Neural crest cell (in vitro differentiated cells): ENCODE measurements at places on chromosomes 16 and 17.

- no peaks in the 10 kb centered on the region for H3K4me1 ChIP-seq
- peak overlapping the region; percentile 44 for H3K27ac ChIP-seq
- H3K27me3 ChIP-seq = peaks cover 11% of the 10 kb centered on the region
- H3K4me3 ChIP-seq = no peak overlapping the region
- no peak for DNase-seq
These were observed 9.6 kb downstream of the ACE start for GRCh38 chr17:63486317-63487013.

DNA sequence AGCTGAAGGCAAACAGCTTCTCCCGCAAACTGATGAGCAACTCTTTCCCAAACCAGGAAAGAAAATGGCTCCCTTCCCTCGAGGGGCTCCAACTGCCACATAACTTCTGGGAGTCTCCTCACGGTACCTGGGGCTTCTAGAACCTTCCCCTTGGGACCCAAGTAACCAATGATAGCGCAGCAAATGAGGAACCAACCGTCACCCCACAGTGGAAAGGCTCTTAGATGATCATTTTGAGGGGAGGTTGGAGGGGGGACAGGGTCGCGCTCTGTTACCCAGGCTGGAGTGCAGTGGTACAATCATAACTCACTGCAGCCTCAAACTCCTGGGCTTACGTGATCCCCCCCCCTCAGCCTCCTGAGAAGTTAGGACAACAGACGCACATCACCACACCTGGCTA is at the start of gene DNAH17:
DNAH17 (minus strand) TSS at position 101 of the 400 bp plus-strand sequence. CDS start 2,339 bp downstream, outside the sequence.
- H3K4me3 ChIP-seq = no peak within 1 kb of the TSS
- no peaks in the 10 kb centered on the region for H3K36me3 ChIP-seq
- no peak within 1 kb of the TSS for H3K27ac ChIP-seq
- no peaks in the 10 kb centered on the region for H3K27me3 ChIP-seq
- DNase-seq = no peak
- H3K4me1 ChIP-seq = no peaks in the 10 kb centered on the region

GRCh38 chr16:49488740-49489525 is 115.3 kb downstream of the C16orf78 start:
- no peaks in the 10 kb centered on the region for H3K27me3 ChIP-seq
- peaks cover 16% of the 10 kb centered on the region for H3K4me1 ChIP-seq
- no peak overlapping the region for H3K27ac ChIP-seq
- no peak overlapping the region for H3K4me3 ChIP-seq

DNA sequence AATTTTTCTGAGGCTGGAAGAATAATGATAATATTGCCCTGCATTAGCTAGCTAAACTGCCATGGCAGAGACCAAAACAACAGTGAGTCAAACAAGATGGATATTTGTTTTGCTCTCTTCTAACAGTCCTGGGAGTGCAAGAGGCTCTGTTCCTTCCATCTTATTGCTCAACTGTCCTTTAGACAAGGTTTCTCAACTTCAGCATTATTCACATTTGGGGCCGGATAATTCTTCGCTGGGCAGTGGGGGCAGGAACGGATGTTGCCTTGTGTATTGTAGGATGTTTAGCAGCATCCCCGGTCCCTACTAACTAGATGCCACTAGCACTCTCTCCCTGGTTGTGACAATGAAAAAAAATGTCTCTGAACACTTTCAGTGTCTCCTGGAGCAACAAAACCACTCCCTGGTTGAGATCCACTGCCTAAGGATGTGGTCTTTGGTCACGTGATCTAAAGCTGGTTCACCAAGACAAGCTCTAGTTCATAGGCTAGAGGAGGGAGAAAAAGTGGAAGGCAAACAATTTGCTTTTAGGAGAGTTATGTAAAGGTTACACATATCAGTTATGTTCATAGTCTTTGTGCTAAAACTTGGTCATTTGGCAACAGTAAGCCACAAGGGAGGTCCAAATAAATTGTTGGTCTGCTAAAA is 144.4 kb downstream of the PCTP start:
- DNase-seq = no peak
- peaks cover 2% of the 10 kb centered on the region for H3K27me3 ChIP-seq
- no peaks in the 10 kb centered on the region for H3K4me1 ChIP-seq
- no peaks in the 10 kb centered on the region for H3K36me3 ChIP-seq
- no peak overlapping the region for H3K4me3 ChIP-seq

GRCh38 chr16:69741519-69741918 is 13.2 kb downstream of the NOB1 start:
- H3K4me1 ChIP-seq = no peaks in the 10 kb centered on the region
- DNase-seq = no peak
- H3K27me3 ChIP-seq = no peaks in the 10 kb centered on the region
- no peak overlapping the region for H3K4me3 ChIP-seq
- H3K36me3 ChIP-seq = peaks cover 11% of the 10 kb centered on the region
